Renal cortical epithelial cell (primary cell): ENCODE measurements at places on chromosomes 3 and 15. TPM values are rescaled to one million over a fixed set of nuclear protein-coding genes. Genes with fewer than 3 reads are reported as not detected.

Gene MORC1
- under 0.01 and 0.05 TPM in 2 replicates for total RNA-seq

Gene WDR76
- total RNA-seq = 3.8 and 17.0 TPM in 2 replicates

Gene PPIB
- total RNA-seq = 565 and 927 TPM in 2 replicates

Gene GRAMD1C
- total RNA-seq = 3.0 and 11.8 TPM in 2 replicates

Gene TEX55
- total RNA-seq = not detected in 2 replicates

DNA sequence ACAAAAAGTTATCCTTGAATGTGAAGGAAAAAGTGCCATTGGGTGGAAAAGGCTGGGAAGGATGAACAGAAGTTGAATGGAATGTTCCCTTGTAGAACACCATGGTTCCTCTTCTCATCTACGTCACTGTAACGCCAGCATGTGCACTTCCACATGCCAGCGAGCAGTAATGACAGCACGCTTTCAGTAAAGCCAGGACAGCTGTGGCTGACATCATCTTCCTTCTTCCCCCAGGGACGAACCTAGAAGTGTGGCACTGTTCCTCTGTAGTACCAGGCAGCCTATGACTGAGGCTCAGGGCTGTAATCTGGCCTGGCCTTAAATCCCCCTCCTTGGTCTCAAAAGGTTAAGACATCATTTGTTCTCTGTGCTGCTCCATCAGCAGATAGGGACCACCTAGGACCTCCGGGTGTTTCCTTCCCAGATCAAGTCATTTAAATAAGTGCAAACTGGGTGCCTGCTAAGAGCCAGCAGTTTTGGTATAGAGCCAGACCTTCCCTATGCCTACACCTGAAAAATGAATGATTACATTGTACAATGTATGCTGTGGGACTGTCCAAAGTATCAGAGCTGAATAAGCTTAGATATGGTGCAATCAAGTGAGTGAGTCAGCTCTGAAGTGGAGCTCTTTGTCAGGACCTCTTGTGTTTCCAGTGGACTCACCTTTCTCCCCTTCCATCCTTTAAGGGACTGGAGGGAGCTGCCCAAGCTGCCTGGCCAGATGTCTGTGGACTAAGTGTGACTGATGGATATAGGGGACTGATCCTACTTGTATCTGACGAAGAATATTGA, 5.6 kb upstream of the SRPRB start:
- DNase-seq = peak; percentile 54

DNA sequence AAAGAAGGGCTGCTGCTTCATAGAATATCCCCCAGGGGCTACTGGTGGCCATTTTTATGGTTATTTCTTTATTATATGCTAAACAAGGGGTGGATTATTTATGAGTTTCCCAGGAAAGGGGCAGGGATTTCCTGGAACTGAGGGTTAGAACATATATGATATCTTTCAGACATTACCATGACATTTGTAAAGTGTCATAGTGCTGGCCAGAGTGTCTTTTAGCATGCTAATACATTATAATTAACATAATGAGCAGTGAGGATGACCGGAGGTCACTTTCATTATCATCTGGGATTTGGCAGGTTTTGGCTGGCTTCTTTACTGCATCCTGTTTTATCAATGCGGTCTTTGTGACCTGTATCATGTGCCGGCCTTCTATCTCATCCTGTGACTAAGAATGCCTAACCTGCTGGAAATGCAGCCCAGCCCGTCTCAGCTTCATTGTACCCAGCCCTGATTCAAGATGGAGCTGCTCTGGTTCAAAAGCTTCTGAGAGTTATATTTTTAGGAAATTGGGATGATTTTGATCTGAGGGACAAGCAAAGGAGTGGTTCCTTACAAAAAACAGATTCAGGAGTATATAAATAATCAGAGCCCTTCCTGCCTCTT, 9.1 kb upstream of the ZBTB20 start:
- no peak for DNase-seq

GRCh38 chr15:71085809-71086208, 29.5 kb upstream of the THSD4 start:
- DNase-seq = no peak

DNA sequence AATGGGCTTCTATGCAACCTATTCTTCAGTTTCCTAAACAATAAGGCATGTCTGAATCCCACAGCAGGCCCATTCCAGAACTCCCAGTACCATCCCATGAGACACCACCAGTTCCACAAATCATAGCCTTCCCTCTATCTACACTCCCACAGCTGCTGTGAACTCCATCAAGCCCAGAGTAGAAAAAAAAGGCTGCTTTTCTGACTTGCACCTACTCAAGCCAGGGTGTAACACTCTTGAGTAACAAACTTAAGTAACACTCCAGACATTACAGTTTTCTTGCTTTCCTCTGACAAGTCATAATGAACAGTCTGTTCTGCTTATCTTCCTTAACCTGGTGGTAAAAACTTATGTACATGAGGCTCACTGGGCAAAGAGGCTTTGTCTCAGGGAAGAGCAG, 283.1 kb downstream of the NFKBIZ start:
- DNase-seq = no peak

DNA sequence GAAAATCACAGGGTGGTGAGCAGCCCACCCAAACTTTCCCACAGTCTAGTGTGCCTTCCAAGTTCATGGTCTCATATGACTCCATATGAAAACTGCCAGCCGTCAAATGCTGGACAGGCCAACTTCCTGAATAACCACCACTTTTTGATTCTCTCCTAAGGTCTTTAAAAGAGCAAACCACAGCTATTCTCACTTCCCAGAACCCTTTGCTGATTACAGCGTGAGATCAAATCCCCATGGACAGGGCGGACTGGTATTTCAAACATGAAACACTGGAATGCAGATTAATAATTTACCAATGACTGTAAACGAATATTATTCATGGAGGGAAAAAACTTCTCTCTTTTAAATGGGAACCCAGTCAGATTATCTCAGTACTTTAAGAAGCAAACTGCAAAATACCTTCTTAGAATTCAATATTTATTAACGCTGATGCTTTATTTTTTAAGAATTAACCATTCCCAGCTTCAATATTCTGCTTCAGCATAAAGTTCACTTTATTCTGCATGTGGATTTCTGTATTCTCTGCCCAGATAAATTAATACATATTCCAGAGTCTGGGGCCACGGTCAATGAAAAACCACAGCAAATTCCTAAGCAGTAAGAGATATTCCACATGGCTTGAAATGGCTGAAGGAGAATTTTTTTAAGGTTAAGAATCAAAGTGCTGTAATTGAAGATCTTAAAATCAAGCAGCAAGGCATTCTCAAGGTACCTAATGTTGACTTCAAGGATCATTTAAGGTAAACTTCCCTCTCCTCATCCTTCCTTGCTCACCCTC, 42.9 kb downstream of the MYO1E start:
- DNase-seq = peak; percentile 98

DNA sequence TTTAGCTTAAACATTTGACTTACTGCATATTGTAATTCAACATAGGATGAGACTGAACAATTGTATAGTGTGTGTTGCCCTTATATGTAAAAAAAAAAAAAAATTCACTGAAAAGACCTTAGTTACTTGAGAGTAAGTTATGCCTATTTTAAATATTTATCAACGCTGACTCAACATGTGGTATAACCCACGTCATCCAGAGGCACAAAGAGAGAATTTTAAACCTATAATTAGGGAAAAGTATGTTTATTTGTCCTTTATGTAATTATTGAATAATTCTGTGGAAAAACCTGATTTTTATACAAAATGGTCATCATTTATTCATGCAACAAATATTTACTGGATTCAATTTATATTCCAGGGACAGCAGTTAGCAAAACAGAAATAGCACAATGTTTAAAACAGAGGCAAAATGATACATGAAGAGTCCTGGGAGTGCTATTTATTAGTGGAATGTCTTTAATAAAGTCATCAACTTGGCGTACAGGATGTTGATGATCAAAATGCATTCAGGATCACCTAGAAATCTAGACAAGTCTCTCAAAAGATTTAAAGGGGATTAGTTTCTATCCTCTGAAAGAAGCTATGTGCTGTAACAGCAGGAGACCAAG, 223.7 kb downstream of the PCCB start:
- no peak for DNase-seq

DNA sequence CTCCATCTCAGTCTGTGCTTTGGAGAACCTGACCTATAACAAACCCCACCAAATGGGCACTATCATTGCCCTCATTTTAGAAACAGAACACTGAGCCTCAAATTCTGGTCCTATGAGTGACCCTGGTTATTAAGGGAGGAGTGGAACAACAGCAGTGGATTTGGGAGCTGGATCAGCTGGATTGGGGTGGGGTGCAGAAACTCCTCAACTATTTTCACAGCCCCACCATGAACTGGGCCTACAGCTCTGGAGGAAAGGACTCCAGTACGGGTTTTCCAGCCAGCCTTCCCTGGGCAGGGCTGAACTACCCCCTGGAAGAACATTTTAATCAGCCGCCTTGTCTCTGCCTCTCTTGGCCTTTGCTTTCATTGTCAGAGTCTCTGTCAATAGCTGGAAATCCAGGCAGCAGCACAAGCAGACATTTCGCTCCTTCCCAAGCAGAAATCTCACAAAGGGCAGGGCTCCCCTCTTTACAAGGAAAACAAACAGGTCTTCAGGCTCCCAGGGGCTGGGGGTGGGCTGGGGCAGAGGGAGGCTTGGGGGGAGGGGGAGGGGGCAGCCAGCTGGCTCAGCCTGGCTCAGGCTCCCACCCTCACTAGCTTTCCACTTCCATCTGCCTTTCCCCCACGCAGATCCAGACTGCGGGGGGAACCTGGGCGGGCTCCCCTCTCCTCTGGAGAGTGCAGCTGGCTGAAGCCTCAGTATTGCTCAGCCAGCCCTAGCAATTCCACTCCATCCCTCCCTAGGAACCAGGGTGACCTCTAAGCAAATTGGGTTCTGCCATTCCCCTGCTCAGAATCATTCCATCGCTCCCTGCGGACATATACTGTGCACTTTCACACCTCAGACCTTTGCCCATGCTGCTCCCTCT, 13.7 kb upstream of the TLE3 start:
- DNase-seq = peak; percentile 75

DNA sequence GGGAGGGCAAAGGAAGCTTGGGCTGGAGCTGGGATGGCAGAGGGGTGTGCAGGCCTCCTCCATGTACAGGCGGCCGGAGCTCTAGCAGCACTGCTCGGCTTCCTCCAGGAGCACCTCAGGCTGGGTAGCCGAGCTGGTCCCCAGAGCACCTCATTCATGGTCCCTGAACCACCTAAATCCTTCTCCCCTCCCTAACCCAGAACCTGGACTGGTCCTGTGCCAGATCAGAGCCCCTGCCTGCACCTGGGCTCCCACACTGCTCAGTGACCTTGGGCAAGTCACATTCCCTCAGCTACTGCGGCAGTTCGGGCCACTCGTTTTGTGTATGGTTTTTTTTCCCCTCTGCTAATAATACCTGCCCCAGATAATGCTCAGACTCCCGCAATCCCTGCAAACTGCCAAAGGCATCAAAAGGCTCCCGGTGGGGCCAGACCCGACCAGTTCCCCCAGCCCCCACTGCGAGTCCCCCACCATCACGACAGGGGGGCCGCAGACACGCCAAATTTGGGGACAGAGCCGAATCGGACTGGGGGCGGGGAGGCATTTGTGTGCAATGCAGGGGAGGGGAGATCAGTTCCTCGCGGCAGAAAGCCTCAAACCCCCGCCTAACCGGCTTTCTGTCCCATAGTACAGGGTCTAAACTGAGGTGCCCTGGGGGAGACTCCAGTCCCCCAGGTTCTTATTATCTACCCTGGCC, 1.3 kb downstream of the SEMA7A start:
- no peak for DNase-seq

DNA sequence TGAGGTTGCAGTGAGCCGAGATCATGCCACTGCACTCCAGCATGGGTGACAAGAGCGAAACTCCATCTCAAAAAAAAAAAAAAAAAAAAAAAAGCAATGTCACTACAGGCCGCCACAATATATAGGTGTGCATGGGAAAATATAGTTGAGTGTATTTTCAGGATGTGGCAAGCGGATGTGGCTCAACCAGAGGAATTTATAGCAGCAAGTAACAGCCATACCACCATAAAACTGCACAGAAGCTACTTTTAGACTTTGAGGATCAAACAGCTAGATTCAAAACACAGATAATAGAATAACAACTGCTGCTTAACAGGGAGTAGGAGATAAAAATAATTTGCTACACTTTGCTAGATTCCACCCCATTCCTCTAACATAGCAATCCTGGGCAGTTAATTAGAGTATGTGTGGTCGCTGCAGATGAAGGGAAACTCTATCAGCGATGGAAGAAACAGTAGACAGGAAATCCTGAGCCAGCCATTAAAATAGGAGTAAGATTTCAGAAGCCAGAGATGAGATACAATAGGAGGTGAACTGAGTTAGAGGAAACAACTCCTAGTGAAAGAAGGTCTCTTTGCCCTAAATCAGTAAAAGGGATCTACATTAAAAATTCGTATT, 318.7 kb upstream of the STT3B start:
- no peak for DNase-seq

- DNase-seq = no peak
Measured at GRCh38 chr3:115280506-115280905, 133.4 kb upstream of the ZBTB20 start.

DNA sequence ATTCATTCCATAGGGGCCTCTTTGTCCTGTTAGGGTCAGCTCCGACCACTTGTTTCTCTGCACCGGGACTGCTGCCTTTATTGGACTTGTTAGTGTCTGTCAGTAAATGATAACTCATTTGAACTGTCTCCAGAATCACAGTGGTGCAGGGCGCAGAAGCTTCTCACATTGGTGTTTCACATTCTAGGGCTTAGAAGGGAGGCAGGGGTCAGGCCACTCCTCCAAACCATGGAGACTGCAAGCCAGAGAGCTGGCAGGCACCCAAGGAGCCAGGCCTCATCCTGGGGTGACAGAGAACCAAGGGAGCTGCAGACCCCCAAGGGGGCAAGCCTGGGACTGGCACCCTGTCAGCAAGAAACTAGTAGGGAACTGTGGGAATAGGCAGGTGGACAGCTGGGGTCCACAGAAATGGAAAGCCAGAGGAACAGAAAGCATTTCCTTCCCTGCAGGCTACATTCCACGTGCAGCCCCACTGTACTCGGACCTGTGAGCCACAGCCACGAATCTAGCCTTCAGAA, 49.1 kb downstream of the CCNL1 start:
- DNase-seq = no peak

DNA sequence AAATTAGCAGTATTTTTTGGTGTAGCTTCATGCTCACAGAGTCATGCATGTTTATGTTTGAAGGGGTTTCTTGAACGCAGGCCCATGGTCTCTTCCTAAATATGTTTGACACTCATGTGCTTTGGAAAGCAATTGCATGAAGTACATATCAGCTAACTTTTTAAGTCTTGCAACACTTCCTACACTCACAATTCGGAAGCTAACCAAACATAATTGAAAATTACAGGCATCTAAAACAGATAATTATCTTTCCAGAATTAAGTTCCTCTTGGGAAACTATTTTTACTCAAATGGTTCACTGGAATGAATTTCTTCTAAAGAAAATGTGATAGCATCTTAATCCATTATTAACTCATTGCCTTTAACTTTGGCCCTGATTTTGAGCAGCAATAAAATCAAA, 438.9 kb downstream of the RAP2B start:
- no peak for DNase-seq

GRCh38 chr15:83312071-83312470, 27.6 kb upstream of the BNC1 start:
- DNase-seq = no peak

DNA sequence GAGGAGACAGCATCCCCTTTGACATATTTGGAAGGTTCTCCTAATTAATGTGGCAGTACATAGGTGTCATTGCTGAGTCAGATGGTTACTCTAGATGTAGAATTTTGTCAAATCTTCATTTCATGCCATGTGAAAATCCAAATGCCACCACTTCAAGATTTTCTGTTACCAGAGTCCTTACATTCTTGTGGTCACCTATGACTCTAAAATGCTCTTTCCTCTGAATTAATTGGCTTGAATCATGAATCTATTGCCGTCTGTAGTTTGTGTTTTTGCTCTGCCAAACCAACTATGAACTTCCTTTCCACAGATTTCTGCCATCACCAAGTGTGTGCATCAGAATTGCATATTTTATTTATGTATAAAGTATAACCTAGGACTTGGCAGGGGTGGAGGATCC, 269.4 kb upstream of the ZPLD1 start:
- DNase-seq = peak; percentile 96
